G401 (cell line): ENCODE measurements at places on chromosomes 3 and 15. TPM values are rescaled to one million over a fixed set of nuclear protein-coding genes. Genes with fewer than 3 reads are reported as not detected.

Gene AQP9
- total RNA-seq = not detected in 2 replicates

Gene GABRR3
- total RNA-seq = not detected in 2 replicates

Gene EPB42
- total RNA-seq = not detected in 2 replicates

Gene VPS39
- 13.6 and 17.7 TPM in 2 replicates for total RNA-seq

Gene CHRM5
- 0.18 TPM in 1 of 2 replicates, not detected in the other for total RNA-seq

Gene GOLGA6L7
- not detected in 2 replicates for total RNA-seq

Gene FGD5
- 0.25 and 0.58 TPM in 2 replicates for total RNA-seq

Gene LRRC3B
- not detected in 2 replicates for total RNA-seq

Gene SLC9C1
- total RNA-seq = not detected in 2 replicates

Gene EBLN2
- total RNA-seq = 1.5 and 4.9 TPM in 2 replicates
